ENCODE measurements at places on chromosomes 12 and 14. TPM values are rescaled to one million over a fixed set of nuclear protein-coding genes. Genes with fewer than 3 reads are reported as not detected.

SERPINA12 gene
- total RNA-seq, result not detected

ANAPC5 gene
- total RNA-seq, result 114 TPM

GPX2 gene
- not detected for total RNA-seq

C12orf50 gene
- 0.17 TPM for total RNA-seq

CCDC177 gene
- total RNA-seq, result not detected

KRT2 gene
- 0.26 TPM for total RNA-seq

RD3L gene
- total RNA-seq, result not detected

BEGAIN gene
- 5.9 TPM for total RNA-seq

SELPLG gene
- 69.5 TPM for total RNA-seq

SBNO1 gene
- total RNA-seq, result 35.0 TPM

BMAL2 gene
- 1.1 TPM for total RNA-seq

ART4 gene
- total RNA-seq, result 21.5 TPM

SPIC gene
- total RNA-seq, result 117 TPM

TMEM179 gene
- not detected for total RNA-seq

TSPAN19 gene
- total RNA-seq, result 0.77 TPM

C12orf56 gene
- not detected for total RNA-seq

CHMP4A gene
- total RNA-seq, result 53.3 TPM

FGF23 gene
- not detected for total RNA-seq

RNF34 gene
- 62.1 TPM for total RNA-seq

PPP4R4 gene
- 0.13 TPM for total RNA-seq

POTEG gene
- total RNA-seq, result 0.24 TPM

RITA1 gene
- total RNA-seq, result 11.3 TPM

GZMB gene
- 25.4 TPM for total RNA-seq

LRRIQ1 gene
- 0.28 TPM for total RNA-seq

FERMT2 gene
- total RNA-seq, result 39.0 TPM

EFCAB11 gene
- 7.7 TPM for total RNA-seq

CMA1 gene
- total RNA-seq, result not detected

TAS2R50 gene
- total RNA-seq, result 3.0 TPM
